ENCODE measurements at places on chromosomes 13 and 19.
A peak's percentile ranks its signal among the peaks of the same experiment; 100 is the strongest.

DNA sequence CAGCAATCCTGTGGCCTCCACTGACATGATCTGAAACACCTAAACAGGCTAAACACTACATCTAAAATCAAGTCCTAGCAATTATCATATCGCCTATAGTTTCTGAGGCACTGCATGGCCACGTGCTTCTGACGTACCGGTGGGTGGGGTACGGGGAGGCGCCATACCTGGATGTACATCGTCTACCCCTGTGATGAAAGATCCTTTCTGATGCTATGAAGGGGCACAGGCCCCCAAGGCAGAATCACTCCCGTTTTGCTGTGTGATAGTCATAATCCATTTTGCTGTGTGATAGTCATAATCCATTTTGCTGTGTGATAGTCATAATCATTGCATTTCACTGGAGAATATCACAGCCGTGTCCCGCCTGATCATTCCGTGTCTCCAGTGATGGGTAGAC, 118.7 kb upstream of the SOX1 start:
- DNase-seq = no peak

GRCh38 chr13:41457589-41458186, 338 bp downstream of the RGCC start:
- no peak for DNase-seq

DNA sequence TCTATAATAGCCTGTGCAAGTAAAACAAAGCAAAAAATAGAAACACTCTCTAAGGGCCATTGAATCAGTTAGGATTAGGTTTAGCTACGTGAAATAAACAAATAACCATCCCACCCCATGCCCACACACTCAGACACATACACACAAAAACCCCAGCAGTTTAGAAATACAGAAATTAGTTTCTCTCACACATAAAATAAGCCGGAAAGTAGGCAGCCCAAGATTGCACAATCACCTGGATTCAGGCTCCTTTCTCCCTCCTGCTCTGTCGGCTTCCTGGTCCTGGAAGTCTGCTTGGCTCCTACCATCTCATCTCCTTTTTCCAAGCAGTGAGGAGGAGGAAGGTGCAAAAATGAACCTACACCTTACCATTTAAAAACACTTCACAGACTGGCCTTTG, 22.6 kb upstream of the USP12 start:
- no peak for DNase-seq

- DNase-seq = no peak
These were observed 888 bp downstream of the NOTCH3 start for GRCh38 chr19:15199661-15200552.

- no peak for DNase-seq
These were observed 88.4 kb upstream of the SOX1 start for GRCh38 chr13:111978546-111978945.

GRCh38 chr13:63149375-63149774, 1733.7 kb upstream of the PCDH20 start:
- no peak for DNase-seq

- DNase-seq = no peak
These were observed 6.6 kb upstream of the MLNR start for GRCh38 chr13:49213539-49213938.

- DNase-seq = no peak
These were observed 1.1 kb downstream of the KLHL26 start for GRCh38 chr19:18637673-18638630.

- peak; percentile 93 for DNase-seq
These were observed 2.8 kb downstream of the ZFP36 start for GRCh38 chr19:39409208-39410016.

GRCh38 chr19:43651758-43652545, 12.3 kb upstream of the CADM4 start:
- DNase-seq = peak; percentile 48

GRCh38 chr19:2495651-2496316, 19.9 kb downstream of the GADD45B start:
- DNase-seq = peak; percentile 47

- DNase-seq = no peak
These were observed 986.5 kb downstream of the PCDH17 start for GRCh38 chr13:58617880-58618665.

GRCh38 chr13:43431841-43432240, 354.9 kb downstream of the ENOX1 start:
- DNase-seq = no peak

GRCh38 chr13:37194428-37194861, 89.0 kb upstream of the CSNK1A1L start:
- no peak for DNase-seq

DNA sequence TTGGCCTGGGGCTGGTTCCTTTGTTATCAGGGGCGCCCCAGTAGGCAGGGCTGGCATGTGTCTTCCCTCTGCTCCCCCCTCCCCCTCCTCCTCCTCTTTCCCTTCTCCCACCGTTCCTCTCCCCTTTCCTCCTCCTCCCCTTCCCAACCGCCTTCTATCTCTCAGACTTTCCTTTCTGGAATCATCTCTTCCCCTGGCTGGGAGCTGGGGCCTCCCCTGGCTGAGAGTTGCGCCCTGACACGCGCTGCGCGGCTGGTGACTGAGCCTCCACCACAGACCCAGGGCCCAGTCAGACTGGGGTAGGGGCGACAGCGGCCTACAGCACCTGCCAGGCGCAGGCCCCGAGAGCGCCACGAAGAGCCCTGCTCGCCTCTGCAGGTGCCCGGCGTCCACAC, 2.8 kb downstream of the PNMA8B start:
- DNase-seq = no peak

- DNase-seq = peak; percentile 59
These were observed 5.8 kb downstream of the KLF2 start for GRCh38 chr19:16330368-16330801.

DNA sequence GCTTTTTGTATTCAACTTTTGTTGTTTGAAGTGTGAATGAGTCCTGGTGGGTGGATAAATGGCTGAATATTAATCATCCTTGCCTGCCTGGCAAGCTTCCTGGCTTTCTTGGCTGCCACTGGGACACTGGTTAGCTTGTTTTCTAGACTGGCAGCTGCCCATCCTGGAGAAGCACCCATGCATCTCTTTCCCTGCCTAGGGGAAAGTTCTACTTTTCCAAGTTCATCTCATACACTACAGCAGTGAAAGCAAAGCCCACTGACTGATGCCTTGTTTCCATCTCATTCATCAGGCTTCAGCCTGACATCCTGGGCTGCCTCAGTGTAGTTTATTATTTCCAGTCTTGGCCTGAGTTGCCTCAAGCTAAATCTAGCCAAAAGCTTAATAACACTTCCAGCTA, 244.8 kb downstream of the PCDH20 start:
- no peak for DNase-seq
